ENCODE measurements at places on chromosomes 3 and 15.

GRCh38 chr3:24541935-24542334, 47.3 kb upstream of the THRB start:
- DNase-seq: no peak

DNA sequence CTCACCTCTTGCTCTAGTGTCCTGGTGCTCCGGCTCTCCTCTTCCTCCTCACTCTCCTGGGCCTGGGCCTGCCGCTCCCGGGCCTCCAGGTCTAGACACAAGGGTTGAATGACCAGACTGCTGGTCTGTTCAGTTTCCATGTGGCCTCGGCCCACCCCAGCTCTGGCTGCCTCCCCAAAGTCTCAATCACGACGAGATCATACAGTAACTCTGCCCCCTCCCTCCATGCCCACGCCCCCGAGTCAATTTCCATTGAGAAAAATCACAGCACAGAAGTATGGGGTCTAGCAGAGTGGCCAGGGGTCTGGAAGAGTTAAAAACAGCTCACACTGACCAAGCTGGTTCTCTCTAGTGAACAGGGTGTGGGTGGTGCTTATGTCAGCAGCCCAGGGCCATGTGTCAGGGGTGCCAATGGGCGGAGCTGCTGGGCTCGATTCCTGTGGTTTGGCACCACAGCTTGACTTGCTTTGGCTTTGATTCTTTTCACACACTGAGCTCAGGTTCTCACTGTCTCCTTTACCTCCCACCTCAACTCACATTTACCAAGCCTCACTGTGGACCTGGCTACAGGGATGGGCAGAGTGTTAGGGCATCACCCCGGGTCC, 6.9 kb downstream of the C15orf62 start:
- peak; percentile 51 for DNase-seq

GRCh38 chr3:134650431-134651346, at the start of gene KY:
TSS of gene KY (minus strand) at chr3:134651022. CDS start at chr3:134650960, 62 bp downstream.
- no peak for DNase-seq

DNA sequence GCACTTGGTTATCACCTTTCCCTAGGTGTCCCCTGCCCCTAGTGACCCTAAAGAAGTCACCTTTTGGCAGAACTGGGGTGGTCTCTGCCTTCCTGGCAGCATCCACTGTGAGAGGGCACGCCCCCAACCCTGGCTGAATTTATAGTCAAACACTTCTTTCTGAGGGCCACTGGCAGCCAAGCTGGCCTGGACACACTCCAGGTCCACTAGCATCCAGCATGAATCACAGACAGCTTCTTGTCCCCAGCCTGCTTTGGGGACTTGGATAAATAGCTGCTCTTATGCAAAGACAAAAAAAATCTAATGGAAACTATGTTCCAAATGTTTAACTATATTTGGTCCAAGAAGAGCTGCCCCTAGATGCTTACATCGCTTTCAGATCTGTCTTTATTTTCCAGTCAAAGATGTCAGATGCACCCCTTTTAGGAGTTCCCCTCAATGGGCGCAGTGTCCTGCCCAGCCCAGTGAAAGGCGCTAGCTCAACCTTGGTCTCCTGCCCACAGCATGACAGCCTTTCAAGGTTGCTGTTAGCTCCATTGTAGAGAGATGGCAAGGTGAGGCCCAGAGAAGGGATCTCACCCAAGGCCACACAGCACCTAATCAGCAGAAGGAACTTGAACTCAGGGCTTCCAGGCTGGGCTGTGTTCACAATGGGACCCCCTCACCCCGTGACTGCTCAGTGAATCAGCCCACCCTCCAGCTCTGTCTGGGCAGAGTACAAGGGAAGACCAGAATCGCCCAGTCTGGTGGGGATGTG, 7.0 kb downstream of the RASL12 start:
- DNase-seq: no peak

DNA sequence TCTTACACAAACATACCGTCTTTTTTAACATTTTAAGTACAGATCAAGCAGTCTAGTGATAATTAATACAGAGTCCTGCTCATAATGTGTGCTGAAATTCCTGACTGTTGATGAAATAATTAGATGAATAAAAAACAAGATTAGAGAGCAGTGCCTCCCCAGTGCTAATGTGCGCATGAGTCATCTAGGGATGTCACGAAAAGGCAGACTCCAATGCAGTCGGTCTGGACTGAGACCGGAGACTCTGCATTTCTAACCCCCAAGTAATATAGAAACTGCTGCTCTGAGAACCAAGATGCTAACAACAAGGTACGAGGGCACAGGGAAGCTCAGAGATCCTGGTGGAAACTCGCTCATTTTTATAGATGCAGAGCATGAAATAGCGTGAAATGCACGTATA, 61.4 kb downstream of the COL8A1 start:
- no peak for DNase-seq

- no peak for DNase-seq
Measured at GRCh38 chr15:76163457-76164295, 103.9 kb downstream of the TMEM266 start.

Data from hematopoietic multipotent progenitor cell treated with erythropoietin and hydrocortisone succinate and interleukin-3 and kit ligand, for 15 days (in vitro differentiated cells).